Mucosa of descending colon (tissue), 3 donors: ENCODE measurements at places on chromosomes 5 and 9.

GRCh38 chr5:1781726-1782384 lies 17.8 kb downstream of the MRPL36 start:
- DNase-seq, result no peak

DNA sequence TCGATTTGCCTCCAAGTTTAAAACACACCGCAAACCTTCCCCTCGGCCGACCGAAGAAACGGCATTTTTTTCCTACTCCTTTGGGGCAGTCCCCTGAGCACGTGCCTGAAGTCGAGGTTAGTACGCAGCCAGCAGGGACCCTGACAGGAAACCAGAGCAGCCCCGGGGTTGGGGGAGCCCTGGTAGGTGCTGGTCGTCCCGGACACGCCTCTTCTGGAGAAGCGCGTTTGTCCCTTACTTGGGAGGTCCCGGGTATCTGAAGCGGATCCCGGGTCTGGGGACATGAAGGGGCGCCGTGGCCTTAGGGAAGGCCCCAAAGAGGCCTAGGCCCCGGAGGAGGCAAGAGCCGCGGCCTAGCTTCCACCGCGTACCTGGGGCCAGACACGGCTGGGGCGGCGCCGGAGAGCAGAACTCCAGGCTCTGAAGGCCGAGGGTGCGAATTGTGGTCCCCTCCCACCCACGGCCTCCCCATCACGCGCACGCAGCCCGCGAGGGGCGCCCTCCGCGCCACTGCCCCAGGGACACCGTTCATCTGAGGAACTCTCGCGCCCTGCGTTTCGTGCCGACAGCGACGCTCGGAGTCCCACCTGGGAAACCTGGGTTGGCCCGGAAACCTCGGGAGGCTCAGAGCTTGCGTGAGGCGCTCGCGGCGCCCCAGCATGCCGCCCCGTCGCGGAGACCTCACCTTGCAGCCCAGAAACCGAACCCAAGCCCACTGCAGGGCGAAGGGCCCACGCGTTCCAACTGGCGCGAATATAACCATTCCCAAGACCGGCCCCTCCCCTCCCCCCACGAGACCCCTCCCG lies 10.4 kb downstream of the OTP start:
- peak; percentile 40 for DNase-seq

GRCh38 chr9:129310666-129311350 lies 132.7 kb upstream of the IER5L start:
- no peak for DNase-seq

DNA sequence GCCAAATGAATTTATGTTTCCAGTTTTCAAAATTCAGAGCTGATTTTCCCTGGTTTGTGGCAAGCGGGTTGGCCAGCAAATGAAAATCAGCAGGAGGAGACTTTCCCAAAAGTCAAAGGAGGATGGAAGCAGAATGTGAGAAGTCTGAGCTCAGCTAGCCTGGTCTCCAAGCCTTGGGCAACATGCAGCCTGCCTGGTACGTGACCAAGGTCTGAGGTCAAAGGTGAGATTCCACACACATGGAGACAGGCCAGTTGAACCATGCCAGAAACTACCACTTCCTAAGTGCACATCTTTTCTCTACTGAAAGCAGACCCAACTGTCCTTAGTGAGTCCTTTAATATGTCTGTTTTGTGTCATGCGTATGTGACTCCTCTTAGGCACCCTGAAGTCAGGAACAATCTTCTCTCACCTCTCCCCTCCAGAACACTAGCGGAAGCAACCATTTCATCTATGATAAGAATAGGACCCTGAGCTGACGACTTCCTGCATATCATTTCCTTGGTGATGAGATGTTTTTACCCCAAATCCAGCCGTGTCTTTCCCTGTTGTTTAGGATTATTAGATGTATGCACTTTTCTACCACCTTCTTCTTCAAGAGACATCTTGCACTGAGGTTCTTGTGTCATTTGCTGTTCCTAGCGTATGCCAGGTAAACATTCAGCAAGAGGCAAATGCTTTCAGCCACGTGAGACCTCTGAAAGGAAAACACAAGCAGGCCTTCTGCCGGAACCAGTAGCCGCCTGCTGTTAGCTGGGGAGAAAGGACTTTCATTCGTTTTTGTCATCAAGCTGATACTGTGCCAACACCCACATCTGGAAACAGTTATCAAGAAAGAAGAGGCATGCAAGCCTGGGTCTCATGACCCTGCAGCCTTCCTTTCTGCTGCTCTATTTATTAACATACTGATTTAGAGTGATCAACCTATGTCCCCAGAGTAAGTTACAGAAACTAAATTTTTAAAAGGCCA lies 9.7 kb upstream of the TGFBI start:
- peak; percentile 53 for DNase-seq

DNA sequence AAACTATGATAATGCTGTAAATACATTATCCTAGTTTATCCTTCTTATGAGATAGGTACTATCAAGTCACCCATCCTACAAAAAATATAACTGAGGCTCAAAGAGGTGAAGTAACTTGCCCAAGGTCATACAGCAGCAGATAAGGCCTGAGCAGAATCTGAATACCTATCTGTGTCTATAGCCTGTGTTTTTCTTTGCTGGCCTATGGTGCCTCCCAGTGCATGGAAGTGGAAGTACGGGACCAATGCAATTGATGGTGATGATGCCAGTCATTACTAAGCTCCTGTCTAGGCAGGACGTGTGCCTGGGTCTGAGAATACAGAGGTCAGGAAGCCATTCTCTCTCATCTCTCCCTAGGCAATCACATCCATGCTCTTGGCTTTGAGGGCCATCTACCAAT lies 67.8 kb downstream of the FAT2 start:
- DNase-seq, result peak; percentile 45

GRCh38 chr5:50867140-50867539 lies 200.7 kb downstream of the PARP8 start:
- DNase-seq, result no peak

GRCh38 chr5:19342942-19343341 lies 645.1 kb downstream of the CDH18 start:
- DNase-seq, result no peak

DNA sequence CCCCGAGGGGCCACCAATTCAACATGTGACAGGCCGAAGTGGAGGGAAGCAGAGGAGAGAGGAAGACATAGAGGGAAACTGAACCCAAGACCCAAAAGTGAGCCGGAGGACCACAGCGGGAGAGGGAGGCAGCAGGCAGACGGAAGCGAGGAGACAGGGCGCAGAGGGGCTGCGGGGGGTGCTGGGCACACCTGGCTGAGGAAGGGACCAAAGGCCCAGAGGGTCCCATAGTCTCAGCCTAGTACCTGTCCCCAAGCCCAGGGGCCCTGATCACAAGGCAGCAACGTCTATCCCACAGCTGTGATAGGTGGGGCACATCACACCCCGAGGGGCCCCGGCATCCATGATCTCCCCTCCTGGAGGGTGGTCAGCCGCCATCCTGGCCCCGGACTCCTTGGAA lies 7.1 kb upstream of the RALGDS start:
- no peak for DNase-seq

DNA sequence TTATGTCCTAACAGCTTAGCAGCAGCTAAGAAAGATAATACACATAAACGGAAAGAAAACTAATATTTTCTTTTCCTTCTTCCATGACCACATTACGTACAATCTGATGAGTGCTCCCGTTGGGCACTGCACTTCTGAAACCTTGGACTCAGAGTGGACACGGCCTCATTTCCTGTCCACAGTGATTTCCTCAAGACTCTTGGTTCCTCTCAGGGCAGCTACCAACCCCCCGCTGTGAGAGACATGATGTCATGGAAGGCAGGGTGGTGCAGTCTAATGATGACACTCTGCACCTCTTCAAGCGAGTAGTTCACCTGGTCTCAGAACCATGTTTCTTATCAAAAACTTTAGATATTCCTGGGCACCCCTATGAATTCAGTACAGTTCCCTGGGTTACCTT lies 68.7 kb upstream of the CTSL start:
- no peak for DNase-seq

DNA sequence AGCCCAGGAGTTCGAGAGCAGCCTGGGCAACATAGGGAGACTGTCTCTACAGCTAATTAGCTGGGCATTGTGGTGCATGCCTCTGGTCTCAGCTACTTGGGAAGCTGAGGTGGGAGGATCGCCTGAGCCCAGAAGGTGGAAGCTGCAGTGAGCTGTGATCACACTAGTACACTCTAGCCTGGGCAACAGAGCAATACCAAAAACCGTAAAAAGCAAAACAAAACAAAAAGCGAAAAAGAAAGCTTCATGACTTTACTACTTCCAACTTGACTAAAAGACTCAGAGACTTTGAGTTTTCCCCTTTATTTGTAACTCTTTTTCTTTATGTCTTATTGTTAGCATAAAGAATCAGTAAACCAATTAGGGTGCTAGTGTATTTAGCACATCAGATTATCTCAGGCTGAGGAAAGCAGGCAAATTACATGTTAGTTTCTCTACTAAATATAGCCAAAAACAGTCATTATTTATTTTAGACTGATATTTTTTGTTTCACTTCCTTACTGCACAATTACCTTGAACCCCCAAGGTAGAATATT lies 5.4 kb downstream of the RAD17 start:
- no peak for DNase-seq

- peak; percentile 12 for DNase-seq
Observed at GRCh38 chr9:134602547-134603362, 38.8 kb upstream of the COL5A1 start.

DNA sequence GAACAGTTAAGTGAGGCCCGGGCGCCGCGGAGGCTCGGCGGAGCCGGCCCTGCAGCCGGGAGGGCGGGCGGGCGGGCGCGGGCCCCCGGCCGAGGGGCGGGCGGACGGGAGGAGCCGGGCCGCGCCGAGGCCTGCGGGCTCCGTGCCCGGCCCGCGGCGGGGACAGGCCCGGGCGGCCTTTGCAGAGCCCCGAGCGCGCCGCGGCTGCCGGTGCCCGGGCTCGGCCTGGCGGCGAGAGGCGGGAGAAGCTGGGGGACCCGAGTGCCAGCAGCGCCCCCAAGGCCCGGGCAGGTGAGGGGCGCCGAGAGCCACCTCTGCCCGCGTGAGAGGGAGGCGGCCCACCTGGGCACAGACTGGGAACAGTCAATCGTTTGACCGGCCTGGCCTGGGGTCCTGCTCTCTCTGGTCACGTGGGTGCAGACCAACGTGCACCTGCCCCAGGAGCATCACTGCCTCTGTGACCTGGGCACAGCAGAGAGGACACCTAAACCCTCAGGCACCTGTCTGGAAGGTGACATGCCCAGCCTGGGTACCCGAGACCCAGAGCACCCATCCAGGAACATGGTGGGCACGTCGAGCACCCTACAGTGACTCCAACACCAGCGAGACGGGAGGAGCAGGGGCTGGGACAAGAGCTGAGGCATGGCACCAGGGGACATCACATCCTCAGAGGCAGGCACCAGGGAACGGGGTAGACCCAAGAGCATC lies 531 bp downstream of the MVB12B start:
- peak; percentile 54 for DNase-seq

DNA sequence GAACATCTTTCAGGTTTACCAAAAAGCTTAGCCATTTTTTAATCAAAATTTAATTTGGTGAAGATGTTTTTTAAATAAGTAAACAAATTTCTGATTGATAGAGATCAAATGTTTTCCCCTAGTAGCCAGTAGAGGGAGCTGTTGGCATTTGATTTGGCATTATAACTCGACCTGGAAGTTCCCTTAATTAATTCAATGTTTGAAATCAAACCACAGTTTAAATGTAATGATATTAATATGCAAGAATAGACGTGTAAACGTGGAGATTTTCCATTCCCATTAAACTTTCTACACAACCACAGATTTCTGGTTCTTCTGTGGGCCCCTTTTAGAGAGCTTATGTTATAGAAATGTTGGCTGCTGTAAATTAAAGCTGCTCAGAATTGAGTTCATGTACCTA lies 148.1 kb upstream of the MPDZ start:
- DNase-seq, result no peak

DNA sequence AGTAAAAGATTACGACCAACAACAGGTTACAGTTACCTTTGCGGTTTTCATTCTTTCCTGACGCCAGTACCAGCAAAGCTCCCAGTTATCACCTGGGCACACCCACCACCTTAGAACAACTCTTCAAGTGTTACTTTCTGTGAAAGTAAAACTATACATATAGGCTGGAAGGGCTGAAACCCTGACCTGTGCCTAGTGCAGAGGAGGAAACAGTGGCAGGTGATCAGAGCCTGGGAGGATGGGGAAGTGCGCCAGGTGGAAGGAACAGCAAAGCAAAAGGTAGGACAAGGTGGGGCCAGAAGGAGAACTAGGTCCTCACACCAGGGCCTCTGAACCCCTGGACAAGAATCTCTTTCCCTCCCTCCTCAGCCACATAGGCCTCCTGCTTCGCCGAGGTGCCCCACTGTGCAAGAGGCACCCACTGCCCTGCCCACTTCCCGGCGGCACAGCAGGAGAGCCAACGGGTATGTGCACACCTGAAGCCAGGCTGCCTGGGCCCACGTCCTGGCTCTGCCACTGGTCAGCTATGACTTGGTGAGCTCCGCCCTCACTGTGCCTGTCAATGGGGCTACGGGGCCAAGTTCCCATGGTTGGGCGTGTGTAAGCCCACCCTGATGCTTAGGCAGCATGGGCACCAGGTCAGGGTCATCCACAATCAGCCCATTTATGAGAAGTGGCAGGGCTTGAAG lies 26.9 kb downstream of the BICD2 start:
- DNase-seq, result no peak

DNA sequence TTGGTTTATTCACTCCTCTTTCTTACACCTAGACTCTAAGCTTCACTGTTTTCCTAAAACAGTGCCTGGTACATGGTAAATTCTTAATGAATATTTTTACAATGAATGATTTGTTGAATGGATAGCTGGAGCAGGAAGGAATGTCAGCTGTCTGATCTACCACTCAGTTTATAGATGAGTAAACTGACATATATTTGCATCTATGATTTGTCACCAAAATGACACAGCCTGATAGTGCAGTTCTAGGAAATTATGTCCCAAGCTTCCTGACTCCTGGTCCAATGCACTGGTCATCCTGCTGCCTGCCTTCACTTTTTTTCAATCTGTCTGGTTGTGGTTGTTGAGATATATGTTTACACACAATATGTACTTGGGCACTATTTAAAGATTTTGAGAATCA lies 651.7 kb upstream of the WWC1 start:
- no peak for DNase-seq

- DNase-seq, result no peak
Observed at GRCh38 chr5:140734354-140734753, 34.1 kb downstream of the ZMAT2 start.

- no peak for DNase-seq
Observed at GRCh38 chr9:37454238-37454637, 11.0 kb downstream of the ZBTB5 start.

DNA sequence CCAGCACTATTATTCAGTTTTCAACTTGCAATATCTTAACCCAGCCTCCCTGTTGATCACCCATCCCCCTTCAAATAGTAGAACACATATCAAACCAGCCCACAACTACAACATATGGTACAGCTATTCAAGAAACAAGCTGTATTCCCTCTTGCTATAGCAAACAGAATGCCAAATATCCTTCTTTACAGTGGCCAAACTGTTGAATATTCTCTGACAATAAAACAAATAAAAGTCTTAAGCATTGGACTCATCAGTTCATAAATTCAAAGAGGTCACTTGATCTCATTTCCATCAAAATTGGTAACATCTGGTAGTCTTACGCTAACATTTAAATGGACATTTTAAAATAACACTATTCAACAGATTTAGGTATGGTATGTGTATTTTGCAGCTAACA lies 350.8 kb downstream of the EFNA5 start:
- DNase-seq, result no peak

- no peak for DNase-seq
Observed at GRCh38 chr5:50325237-50325832, 115.8 kb downstream of the EMB start.
